ENCODE measurements at places on chromosomes 4 and X.

GRCh38 chr4:72893354-72894066 is 176.0 kb downstream of the COX18 start:
- DNase-seq = no peak

- no peak for DNase-seq
Measured at GRCh38 chr4:151304226-151304625, 21.2 kb downstream of the SH3D19 start.

DNA sequence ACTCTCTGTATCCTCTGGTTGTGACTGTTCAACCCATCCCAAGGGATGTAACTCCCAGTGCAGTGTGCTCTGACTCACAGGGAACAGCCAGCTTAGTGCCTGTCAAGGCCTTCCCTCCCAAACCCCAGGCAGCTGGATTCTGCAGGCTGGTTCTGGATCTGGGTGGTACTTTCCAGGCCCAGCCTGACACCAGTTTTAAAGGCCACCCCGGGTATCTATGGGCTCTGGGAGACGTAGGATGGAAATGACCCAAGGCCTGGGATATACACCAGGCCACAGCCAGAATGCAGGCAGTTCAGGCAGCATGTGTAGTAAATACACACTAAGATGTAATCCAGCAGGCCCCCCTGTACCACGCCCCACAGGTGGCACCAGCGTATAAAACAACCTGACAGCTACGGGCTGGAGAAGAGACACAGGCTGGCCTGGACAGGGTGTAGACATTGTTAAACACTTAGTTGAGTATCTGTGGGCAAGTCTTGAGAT is 64.2 kb downstream of the SPINK2 start:
- DNase-seq = peak; percentile 22

DNA sequence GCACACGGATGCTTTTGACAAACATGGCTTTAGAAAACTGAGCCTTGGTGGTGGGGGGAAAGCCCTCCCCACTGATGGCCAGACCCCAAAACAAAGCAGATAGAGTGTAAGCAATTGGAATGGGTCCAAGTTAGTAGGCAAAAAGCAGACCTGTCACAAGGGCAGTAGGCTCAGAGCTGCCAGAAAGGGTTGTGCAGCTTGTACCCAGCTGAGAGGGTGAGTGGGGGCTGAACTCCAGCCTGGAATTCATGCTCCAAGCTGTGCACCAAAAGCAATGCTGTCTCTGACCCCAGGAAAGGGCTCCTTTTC is 101.1 kb upstream of the TEX13D start:
- DNase-seq = no peak

GRCh38 chr4:152065545-152065944 is 304.7 kb upstream of the GATB start:
- DNase-seq = no peak

GRCh38 chr4:117495802-117496201 is 410.4 kb upstream of the TRAM1L1 start:
- DNase-seq = no peak

DNA sequence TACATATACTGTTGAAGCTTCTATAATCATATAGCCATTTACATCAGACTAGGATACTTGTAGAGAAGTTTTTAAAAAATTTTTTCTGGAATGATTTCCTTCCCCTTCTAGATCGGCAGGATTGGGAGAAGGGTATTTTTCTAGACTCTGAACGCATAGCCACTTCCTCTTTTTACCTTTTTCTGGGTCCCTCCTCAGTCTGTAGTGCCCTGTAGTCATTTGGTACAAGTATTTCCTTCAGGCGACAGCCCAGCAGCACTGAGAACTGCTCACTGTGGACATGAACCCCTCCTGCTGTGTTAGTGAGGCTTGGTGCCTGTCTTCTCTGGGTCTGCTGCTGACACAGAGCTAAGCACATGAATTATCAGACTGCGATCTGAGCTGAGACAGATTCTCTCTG is 255.4 kb downstream of the ARHGAP10 start:
- DNase-seq = no peak

DNA sequence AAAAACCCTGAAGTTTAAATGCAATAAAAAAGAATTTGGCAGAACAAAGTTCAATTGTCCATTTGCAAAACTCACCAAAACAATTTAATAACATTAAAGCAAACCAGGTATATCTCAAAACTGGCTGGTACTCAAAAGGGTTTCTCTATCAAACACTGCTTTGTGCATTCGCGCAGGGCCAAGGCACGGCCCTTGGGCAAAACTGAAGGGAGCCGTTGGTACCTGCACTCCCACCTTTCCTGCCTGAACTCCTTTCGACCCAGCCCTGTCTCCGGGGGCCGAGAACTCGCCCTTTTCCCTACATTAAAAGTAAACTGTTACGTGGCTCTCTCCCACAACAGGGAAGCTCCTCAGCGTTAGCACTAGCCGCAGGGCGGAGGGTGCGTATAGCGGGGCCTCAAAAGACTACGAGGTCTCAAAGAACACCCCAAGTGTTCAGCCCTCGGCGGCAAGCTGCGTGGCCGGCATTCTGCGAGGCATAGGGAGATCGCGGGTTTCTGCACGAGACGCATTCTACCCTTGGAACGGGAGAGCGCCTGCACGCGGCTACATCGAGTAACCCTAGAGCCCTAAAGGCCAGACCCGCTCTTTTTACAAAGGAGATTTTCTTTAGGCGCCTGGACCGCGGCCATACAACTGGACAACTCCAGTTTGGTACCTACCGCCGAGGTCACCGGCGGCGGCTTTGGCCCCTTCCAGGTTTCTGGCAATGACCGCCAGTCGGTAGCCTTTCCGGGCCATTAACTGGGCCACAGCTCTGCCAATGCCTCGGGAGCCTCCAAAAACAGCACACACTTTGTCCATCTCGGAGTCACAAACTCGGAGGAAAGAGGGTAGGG is 550 bp downstream of the CBR4 start:
- DNase-seq = peak; percentile 22

DNA sequence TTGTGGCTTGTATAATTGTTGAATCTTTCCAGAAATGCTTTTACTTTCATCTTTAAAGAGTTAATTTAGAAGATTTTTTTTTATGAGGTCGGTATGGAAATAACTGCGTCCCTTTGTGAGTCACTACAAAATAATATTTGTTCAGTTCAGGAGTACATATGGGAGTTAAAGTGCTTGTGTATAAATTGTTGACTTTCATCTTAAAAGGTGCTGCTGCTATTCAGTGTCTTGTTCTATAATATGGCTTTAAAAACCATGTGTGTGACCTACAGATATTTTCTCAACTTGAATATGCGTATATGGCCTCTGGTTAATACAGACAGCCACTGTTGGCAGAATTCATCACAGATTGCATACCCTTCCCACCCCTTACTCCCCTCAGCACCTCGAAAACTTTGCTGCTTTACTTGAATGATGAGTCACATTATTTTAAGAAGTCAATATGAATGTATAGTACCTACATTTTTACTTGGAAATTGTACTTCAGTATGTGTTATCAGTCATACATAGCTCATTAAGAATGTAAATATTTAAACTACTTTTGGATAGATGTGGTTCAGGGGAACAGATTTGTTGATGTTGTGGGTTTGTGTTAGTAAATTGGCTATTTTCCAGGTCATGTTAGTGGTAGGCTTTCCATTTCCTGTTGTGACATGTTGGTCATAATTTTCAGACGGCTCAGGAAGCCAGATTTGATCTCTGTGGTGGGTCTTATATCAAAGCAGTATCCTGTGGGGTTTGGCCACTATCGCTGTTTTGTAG is 1.5 kb downstream of the CLCN3 start:
- DNase-seq = no peak

- DNase-seq = no peak
Measured at GRCh38 chr4:146273204-146273901, 59.0 kb downstream of the REELD1 start.

DNA sequence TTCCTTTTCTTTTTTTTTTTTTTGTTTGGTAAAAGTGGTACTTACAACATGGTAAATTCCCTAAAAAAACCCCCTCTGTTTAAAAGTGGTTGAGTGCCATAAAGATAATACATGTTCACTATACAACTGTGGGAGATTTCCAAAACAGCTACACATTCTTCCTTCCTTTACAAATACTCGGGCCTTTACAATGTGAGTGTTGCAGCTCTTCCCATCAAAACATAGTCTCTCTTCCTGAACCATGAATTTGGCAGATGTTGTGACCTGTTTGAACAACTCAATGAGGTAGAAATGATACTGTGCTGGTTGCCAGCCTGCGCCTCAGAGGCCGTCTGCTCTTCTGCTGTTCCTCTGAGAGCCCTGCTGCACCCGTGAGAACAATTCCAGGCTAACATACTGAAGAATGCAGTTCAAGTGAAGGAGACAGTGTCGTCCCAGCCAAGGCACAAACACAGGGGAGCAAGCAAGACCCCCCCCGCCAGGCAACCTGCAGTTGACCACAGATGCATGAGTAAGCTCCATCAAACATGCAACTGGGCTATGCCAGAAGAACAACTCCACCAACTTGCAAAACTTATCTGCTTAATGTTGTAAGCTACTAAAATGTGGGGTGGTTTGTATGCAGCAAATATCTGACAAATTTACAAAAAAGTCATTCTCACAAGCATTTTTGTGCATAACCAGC is 645.0 kb downstream of the PCDH7 start:
- no peak for DNase-seq

DNA sequence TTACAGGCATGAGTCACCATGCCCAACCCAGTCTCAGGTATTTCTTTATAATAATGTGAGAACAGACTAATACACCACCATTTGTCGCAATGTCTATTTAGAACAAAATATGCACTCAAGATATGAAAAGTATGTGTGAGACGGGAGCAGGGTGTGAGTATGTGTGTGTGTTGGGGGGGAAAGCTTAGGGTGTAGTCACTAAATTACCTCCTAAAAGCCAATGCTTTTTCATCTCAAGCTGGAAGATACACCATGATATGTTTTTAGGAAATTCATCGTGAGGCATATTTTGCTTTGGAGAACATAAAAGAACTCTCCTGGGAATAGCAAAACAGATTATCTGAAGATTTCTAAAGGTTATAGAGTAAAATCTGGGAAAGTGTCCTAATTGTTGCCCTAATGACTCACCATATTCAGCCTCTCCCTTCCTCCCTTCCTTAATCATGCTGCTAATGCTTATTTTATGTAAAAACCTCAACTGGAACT is 262.7 kb downstream of the PDHA2 start:
- DNase-seq = no peak

DNA sequence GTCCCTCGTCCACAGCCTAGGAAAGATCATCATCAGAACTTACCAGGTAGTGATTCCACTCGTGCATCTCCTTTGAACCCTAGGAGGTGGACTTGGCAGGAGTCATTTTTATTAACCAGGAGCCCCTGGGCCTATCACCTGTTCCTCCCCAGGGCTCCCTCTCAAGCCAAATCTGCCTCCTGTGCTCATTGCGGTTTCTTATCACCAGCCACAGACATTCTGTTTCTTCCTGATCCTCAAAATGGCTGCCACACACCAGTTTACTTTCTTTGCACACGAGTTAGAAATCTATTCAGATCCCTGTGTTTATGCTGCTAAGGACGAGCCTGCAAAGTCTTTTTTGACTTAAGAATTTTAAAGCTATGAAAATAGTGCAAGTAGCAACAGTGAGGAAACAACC is 354.5 kb upstream of the BOD1L1 start:
- DNase-seq = no peak

DNA sequence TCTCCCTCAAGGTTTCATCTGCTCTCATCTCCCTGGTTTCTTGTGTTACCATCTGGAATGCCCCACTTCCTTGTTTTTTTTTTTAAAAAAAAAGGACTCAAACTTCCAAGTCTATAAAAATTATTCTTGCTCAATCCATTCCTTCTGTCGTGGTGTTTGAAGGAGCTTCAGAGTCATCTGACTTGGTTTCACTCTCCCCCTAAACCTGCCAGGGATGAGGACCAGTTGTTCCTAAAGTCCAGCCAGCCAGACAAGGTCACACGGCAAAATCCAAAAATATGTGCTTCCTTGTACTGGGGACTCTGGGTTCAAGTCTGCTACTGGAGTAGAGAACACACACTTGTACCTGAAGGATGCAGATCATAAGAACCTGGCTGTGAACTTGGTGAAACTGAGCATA is 84.5 kb upstream of the GPM6B start:
- no peak for DNase-seq

DNA sequence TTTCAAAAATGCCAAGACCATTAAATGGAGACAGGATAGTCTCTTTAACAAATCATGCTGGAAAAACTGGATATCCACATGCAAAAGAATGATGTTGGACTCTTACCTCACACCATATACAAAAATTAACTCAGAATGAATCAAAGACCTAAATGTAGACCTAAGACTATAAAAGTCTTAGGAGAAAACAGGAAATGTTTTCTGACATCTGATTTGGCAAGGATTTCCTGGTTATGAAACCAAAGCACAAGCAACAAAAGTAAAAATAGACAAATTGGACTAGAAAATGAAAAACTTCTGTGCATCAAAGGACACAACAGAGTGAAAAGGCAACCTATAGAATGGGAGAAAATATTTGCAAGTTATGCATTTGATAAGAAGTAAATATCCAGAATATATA is 37.6 kb downstream of the ARFIP1 start:
- DNase-seq = no peak

DNA sequence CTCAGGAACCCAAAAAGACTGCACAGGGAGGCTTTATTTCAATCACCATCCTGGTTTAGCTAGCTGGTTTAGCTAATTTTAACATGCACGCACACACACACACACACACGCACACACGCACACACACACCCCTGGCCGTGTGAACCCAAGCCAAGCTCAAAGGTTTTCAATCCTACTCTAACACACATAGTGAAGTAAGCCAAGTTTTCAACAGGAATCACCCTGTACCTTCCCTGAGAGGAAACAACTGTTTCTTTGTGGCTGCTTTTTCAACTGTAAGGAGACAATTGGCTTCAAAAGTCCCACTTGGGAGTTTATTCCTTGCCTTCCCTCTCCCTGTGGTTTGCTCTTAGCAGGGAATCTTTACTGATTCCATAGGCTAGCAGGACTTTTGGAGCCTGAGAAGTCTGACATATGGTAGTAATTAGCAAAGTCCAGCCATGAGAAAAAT is 98.9 kb upstream of the BMP3 start:
- no peak for DNase-seq

GRCh38 chrX:87063642-87064041 is 454.0 kb upstream of the KLHL4 start:
- DNase-seq = no peak

DNA sequence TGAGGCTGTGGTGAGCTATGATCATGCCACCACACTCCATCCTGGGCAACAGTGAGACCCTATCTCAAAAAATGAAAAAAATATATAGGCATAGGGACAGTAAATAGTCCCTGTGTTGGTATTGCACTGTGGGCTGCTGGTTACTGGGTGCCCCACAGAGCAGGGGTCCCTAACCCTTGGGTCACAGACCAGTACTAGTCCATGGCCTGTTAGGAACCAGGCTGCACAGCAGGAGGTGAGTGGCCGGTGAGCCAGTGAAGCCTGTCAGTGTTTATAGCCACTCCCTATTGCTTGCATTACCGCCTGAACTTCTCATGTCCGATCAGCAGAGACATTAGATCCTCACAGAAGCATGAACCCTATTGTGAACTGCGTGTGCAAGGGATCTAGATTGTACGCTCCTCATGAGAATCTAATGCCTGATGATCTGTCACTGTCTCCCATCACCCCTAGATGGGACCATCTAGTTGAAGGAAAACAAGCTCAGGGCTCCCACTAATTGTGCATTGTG is 106.5 kb downstream of the TNIP2 start:
- no peak for DNase-seq
